Left ventricle myocardium superior (tissue), 1 donor: ENCODE measurements at places on chromosomes 16 and 17.
A peak's percentile ranks its signal among the peaks of the same experiment; 100 is the strongest.

DNA sequence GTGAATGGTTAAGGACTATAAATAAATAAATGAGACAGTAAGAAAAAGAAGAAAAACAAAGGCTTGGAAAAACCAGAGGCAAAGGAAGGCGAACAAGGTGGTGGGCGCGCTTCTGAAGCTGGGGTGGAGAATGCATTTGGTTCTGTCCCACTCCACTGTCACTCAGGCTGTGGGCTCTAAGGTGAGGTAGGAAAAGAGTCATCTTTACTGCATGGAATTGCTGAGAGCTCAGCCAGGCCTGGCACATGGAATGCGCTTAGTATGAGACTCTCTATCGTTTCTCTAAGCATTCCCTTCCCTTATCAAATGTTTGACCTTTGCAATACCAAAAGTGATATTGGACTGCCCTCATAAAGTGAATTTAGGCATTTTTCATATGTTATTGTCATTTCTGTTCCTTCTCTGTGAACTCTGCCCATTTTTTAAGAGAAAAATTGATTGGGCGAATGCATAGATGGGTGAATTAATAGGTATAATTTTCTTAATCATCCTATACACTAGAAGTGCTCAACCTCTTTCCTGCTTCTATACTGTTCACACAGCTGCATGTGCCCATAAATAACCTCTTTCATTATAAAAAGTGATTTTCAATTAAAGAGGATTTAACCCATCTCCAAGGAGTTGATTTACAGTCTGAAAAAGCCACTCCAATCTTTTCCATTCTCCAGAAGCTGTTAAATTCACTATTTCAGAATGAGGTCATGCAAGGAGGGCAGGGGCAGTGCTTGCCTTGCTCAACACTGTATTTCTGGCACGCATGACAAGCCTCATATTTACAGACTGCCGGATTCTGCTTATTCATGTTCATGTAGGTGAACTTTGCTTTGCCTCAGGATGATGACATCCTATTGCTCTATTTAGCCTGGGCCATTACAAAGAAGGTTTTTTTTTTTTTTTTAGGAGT lies 87.7 kb downstream of the MYH10 start:
- no peak for DNase-seq

- DNase-seq = no peak
These were observed 204.6 kb downstream of the SLC39A11 start for GRCh38 chr17:72887917-72888316.

DNA sequence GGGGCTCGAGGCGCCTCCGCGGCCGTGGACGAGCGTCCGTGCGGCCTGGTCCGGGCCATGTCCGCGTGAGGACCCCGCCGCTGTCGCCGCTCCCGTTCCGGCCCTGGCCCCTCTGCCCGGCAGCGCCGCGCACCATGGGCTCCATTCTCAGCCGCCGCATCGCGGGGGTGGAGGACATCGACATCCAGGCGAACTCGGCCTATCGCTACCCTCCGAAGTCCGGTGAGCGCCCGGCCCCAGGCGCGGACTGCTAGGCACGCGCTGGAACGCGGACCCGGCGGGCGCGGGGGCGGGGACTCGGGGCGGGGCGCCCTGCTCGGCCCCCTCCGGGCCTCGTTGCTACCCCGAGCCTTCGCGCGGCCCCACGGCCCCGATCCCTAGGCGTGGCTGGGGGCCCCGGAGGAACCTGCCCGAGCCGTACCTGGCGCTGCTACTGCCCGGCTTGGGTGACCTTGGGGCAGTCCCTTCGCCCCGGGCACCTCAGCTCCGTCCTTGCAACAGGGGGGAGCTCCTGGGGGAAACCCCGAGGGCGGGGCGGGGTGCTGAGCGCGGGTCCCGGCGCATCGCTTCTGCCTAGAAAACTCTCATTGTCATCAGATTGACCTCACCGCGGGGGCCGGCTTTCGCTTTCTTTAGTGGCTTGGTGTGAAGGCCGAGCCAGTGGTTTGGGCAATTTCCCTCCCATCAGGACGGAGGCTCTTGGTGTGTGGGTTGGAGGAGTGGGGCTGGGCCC lies 367 bp downstream of the MGRN1 start:
- peak; percentile 73 for DNase-seq

- DNase-seq = peak; percentile 19
These were observed 7.3 kb downstream of the TBC1D24 start for GRCh38 chr16:2482249-2482648.

DNA sequence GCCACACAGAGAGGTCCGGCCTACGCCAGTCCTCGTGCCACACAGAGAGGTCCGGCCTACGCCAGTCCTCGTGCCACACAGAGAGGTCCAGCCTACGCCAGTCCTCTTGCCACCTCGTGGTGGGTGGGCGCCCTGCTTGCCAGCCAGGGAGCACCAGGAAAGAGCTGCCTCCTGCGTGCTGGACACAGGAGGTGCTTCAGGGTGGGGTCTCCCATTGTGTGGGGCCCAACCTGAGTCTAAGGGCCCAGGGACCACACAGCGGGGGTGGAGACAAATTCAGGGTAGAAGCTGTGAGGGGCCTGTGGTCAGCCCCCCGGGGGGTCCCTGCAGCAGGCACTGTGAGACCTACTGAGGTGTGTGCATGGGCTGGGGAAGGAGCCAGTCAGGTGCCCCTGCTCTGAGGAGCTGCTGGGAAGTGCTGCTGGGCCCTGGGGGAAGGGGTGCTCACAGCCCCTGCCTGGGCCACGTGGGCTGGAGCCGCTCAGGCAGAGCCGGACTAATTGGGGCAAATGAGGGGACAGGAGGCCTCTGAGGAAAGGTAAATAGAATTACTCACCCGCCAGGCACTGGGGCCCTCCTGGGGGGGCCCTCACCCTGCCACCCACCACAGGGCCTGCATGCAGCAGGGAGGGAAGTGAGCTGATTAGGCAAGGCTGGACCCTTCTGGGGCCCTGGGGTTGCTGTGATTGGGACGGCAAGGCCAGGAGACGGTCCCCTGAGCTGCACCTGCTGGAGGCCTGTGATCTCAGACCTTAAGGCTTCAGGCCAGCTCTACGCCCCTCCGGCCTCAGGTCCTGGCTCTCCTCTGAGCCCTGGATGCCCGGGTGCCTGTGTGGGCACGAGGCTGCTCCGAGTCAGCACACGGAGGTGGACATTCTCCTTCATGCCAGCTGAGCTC lies 11.0 kb downstream of the GCGR start:
- no peak for DNase-seq

GRCh38 chr17:55452139-55452790 lies 30.6 kb upstream of the MMD start:
- peak; percentile 42 for DNase-seq

DNA sequence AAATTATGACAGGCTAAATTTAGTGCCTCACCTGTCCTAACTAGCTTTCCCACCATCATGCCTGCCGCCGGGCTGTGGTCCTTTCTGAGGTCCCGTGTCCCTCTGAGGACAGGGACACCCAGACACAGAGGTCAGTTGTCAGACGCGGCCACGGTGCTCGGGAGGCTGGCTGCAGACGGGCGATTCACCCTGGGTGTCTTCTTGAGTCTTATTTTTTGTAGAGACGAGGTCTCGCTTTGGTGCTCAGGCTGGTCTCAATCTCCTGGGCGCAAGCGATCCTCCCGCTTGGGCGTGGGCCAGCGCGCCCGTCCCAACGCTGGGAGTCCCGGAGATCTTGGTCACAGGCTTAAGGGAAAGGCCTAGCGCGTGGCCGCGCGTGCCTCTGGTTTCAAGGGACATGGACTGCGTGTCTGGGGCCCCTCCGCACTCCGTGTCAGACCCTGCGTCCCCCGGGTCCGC lies 797 bp upstream of the RAB11FIP3 start:
- peak; percentile 76 for DNase-seq

DNA sequence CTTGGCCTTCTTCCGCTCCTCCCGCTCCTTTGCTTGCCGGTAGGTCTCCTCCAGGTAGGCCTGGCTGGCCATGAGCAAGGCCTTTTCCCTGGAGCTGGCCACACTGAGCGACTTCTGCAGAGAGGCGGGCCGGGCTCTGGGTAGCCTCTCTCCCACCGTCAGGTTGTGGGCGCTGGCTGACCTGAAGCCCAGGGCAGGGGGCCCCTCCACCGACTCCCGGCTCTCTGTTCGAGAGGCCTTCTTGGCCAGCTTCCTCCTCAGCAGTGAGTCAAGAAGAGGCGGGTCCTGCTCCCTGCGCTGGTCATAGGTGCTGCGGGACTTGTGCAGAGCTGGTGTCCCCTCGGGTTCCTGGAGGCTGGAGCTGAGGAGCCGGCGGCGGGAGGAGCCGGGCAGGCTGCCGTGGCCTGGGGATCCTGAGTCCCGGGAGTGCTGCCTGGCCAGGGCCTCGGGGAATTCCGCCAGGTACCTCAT lies 12.8 kb downstream of the GPR179 start:
- DNase-seq = no peak

- peak; percentile 64 for DNase-seq
These were observed 13.3 kb downstream of the GPT2 start for GRCh38 chr16:46897471-46897870.

- no peak for DNase-seq
These were observed 546.3 kb upstream of the CDH11 start for GRCh38 chr16:65668064-65668595.

DNA sequence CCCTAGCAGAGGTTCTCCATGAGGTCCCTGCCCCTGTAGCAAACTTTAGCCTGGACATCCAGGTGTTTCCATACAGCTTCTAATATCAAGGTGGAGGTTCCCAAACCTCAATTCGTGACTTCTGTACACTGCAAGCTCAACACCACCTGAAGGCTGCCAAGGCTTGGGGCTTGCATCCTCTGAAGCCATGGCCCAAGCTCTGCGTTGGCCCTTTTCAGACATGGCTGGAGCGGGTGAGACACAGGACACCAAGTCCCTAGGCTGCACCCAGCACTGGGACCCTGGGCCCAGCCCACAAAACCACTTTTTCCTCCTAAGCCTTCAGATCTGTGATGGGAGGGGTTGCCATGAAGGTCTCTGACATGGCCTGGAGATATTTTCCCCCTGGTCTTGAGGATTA lies 1292.0 kb downstream of the CDH8 start:
- DNase-seq = no peak

GRCh38 chr17:57234739-57235092 lies 21.6 kb upstream of the MSI2 start:
- no peak for DNase-seq

- DNase-seq = no peak
These were observed 370 bp downstream of the EVPL start for GRCh38 chr17:76026714-76027158.

- no peak for DNase-seq
These were observed 12.0 kb downstream of the ACE start for GRCh38 chr17:63488851-63489250.

- DNase-seq = no peak
These were observed 16.4 kb downstream of the GAA start for GRCh38 chr17:80117491-80118401.

GRCh38 chr17:65561452-65562205 lies at the start of gene AXIN2:
TSS of gene AXIN2 (minus strand) at chr17:65561648. CDS start at chr17:65558620, 3,028 bp downstream.
- DNase-seq = peak; percentile 96

- peak; percentile 58 for DNase-seq
These were observed 76.4 kb downstream of the KCNJ12 start for GRCh38 chr17:21452377-21453143.

GRCh38 chr17:6187836-6188235 lies 117.7 kb downstream of the WSCD1 start:
- DNase-seq = no peak

DNA sequence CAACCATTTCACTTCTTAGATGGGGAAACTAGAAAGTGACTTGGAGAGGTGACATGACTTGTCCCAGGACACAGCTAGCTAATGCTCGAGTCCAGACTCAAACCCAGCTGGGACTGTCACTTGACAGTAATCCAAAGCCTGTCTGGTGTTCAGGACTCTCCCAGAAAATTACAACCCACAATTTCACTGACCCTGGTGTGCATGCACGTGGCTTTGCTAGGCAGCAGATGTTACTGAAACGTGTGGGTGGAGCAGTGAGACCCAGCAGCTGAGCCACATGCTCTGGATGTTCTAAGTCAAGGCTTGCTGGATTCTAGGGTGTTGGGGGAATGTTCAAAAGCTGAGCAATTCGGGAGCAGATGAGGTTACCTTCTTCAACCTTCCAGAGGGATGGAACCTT lies 364.6 kb downstream of the GRIN2A start:
- DNase-seq = no peak

- no peak for DNase-seq
These were observed 209.7 kb downstream of the MSI2 start for GRCh38 chr17:57466017-57466471.

- no peak for DNase-seq
These were observed 26.7 kb downstream of the TRIM25 start for GRCh38 chr17:56887105-56887504.

- DNase-seq = no peak
These were observed at the start of gene IGF2BP1 for GRCh38 chr17:48997103-48997826. TSS of gene IGF2BP1 (plus strand) at chr17:48997385. CDS start at chr17:48997746, 361 bp downstream.
